NCI-H460 (cell line): ENCODE measurements at places on chromosomes 1 and 21. TPM values are rescaled to one million over a fixed set of nuclear protein-coding genes. Genes with fewer than 3 reads are reported as not detected.

- DNase-seq = no peak
Observed at GRCh38 chr1:9780554-9781110, 43.1 kb downstream of the CLSTN1 start.

- DNase-seq = no peak
Observed at GRCh38 chr1:219310181-219310728, 136.6 kb downstream of the LYPLAL1 start.

The LCE2B gene
- total RNA-seq = not detected in 2 replicates

The SELP gene
- not detected in 2 replicates for total RNA-seq

The HFM1 gene
- 2.3 and 2.7 TPM in 2 replicates for total RNA-seq

The DYRK3 gene
- total RNA-seq = 14.1 and 15.5 TPM in 2 replicates

The DPT gene
- not detected in 2 replicates for total RNA-seq

DNA sequence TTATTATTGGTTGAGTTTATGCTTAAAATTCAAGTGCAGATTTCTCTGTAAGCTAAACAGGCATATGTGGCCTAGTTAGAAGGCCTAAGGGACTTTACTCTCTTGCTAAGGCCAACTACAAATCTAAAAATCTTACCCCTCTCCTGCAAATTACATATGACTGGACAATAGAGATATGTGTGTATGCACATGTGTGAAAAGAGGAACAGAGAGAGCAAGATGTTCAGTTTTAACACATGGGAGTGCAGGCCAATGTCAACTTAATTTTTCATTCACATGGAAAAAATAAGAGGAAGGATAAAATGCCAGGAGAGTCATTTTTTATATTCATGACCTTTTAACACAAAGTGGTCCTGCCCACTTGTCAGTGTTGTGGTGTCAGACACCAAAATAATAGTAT, 8.5 kb downstream of the OR10K2 start:
- no peak for DNase-seq

The TSPEAR gene
- 0.02 TPM in 1 of 2 replicates, not detected in the other for total RNA-seq

DNA sequence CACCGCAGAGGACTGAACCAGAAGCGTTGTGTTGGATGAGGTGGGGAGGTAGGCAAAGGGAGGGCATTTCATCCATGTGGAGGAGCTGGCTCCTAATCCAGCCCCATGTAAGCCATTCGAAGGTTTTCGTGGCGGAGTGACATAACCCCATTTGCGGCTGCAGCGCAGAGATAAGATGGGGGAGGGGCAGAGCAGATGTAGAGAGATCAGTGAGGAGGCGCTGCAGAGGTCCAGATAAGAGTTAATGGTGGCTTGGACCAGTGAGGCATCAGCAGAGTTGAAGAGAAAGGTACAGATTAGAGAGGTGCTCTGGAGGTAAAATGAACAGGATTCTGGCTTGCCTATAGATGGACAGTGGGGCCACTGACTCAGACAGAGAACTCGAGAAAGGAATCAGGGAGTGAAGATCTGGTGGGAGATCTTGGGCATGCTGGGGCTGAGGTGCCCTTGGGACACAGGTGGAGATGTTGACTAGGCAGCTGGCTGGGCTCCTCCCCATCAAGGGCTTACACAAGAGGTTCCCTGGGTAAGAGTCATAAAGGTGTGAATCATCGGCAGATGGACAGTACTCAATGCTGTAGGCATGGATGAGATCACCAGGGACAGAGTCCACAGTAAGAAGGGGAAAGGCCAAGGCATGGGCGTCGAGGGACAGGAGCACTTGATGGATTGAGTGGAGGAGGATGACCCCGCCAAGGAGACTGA, 7.8 kb upstream of the PTPRF start:
- DNase-seq = peak; percentile 40

DNA sequence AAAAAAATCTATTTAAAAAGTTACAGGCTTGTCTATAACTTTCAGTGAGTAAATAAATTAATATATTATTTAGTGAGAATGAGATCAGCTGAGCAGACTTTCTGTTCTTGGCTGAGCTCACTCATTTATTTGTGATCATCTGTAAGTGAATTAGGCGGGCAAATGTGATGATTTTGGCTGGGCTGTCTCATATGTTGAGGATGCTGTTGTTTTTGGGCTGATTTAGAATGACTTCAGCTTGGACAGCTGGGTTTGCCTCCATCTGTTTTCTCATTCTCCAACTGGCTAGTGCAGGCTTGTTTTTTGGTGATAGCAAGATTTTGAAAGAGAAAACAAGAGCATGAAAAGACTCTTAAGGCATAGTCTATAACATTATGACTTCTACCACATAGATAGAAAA, 475.8 kb upstream of the OLFM3 start:
- DNase-seq = no peak

GRCh38 chr1:82564333-82564732, 763.6 kb downstream of the ADGRL2 start:
- DNase-seq = no peak

GRCh38 chr1:246602194-246602593, 35.9 kb downstream of the CNST start:
- DNase-seq = no peak

GRCh38 chr1:162541619-162542141, 19.8 kb upstream of the UAP1 start:
- no peak for DNase-seq

GRCh38 chr1:222347627-222348026, 200.3 kb downstream of the HHIPL2 start:
- no peak for DNase-seq

DNA sequence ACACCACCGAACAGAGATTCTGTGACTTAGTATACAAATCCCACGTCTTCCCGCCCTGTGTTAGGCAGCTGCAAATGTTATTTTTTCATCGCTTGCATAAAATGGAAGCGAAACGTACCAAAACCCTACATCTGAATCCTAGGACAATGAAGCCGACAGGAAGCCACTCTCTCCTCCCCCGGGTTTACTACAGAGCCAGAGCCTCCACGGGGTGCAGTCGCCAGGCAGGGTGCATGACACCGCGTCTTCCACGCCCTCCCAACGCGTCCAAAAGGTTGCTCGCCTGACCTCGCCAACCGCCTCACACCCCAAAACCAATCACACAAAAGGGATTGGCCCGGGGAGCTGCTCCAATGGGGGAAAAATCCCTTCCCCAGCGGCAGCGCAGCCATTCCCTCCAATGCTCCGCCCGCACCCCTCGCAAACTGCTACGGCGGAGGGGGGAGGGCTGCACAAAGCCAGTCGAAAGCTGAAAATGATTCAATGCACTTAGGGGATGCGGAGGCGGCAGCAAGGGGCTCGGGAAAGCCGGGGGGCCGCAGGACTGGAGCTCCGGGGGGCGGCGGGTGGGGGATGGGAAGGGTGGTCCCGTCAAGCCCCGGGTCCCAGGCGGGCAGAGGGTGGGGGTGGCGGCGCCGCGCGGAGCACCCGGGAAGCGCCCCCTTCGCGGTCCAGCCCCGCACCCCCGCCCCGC, 701 bp downstream of the CEP170 start:
- DNase-seq = peak; percentile 40

The TFF2 gene
- total RNA-seq = not detected in 2 replicates

GRCh38 chr1:76793594-76793993, 73.7 kb upstream of the ST6GALNAC5 start:
- no peak for DNase-seq

The CXADR gene
- 22.6 and 25.8 TPM in 2 replicates for total RNA-seq

The FCRL5 gene
- not detected in 2 replicates for total RNA-seq

DNA sequence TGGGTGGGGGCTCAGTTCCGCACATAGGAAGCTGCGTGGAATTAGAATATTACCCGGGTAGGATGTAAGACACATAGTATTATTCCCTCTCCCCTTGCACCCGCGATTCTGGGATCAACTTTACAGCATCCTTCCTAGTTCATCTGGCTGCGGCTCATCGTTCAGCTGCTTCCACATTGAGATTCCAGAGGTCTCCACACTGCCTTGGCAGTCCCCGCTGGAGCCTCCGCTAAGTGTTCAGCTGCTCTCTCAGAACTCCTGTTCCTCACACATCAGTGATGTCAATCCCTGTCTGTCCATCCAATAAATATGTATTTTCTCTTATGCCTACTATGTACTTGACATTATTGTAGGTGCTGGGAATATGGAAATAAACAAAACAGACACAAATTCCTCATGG, 135.6 kb upstream of the SYT6 start:
- DNase-seq = no peak

The MIS18A gene
- 7.3 and 10.7 TPM in 2 replicates for total RNA-seq

The PAPPA2 gene
- total RNA-seq = 28.5 and 30.1 TPM in 2 replicates

The AVPR1B gene
- total RNA-seq = not detected in 2 replicates

- DNase-seq = no peak
Observed at GRCh38 chr1:214124281-214124805, 136.6 kb downstream of the PROX1 start.

The WDR3 gene
- 27.9 and 28.4 TPM in 2 replicates for total RNA-seq

GRCh38 chr1:87644579-87645190, 316.0 kb downstream of the LMO4 start:
- DNase-seq = no peak

The EPS8L3 gene
- total RNA-seq = 0.15 TPM in 1 of 2 replicates, not detected in the other

The SYDE2 gene
- total RNA-seq = 5.2 and 5.5 TPM in 2 replicates

The PTPN14 gene
- total RNA-seq = 58.3 and 59.1 TPM in 2 replicates

DNA sequence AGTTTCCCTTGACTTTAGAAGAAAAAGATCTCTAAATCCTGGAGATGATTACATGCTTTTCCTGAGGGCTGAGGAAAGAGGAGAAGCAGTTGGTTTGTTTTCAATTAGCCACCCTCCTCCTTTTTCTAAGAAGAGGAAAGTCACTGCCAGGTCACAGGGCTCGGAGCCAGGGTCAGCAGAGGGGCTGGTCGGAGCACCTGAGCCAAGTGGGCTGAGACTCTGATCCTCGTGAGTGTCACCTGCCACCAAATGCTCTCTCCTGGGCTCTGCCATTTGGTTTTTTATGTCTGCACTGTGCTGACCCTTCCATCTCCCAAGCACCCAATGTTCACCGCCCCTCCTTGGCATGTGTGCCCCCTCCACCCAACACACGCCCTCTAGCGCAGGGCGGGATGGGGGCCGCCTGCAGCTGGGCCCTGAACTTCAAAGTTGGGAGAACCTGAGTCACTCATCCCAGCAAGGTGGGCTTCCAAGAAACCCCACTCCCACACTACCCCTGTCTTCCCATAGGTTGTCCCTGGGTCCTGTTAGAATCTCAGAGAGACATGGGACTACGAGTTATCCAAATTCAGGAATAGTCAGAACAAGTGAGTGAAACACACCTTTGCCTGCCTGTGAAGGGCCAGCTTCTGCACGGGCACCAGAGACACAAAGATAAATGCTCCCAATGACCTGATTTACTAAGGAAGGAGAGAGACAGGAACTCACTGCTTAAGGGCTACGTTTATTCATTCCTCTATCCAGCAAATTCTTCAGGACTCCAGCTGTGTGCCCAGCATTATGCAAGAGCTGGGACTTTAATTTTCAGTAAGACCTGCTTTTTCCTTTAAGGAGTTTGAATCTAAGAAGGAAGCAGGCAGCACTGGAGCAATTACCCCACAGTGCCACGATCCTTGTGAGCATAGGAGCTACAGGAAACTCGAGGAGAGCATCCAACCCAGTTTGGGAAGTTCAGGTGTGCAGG, 127.5 kb downstream of the RHOU start:
- no peak for DNase-seq

- DNase-seq = peak; percentile 62
Observed at GRCh38 chr21:26795866-26796329, 49.3 kb downstream of the ADAMTS1 start.

- DNase-seq = no peak
Observed at GRCh38 chr1:35444519-35444774, 112.8 kb downstream of the KIAA0319L start.

DNA sequence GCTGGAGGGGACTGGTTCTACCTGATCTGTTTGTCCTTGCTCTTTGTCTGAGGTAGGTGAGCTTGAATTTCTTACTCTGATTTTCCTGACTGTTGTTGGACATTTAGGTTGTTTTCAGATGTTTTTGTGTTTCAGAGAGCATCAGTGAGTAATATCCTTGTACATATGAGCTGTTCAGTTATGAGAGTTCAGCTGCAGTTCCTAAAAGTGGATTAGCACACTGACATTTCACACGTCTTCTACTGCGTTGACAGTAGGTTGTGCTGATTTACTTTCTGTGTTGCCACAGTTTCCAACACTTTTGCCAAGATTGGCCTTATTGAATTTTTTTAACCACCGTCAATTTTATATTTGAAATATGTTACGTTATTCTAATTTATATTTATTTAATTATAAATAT, 27.7 kb downstream of the CXADR start:
- DNase-seq = no peak

- no peak for DNase-seq
Observed at GRCh38 chr1:108590441-108590840, 30.5 kb downstream of the EEIG2 start.

The SMPDL3B gene
- total RNA-seq = 0.94 and 0.98 TPM in 2 replicates

- no peak for DNase-seq
Observed at GRCh38 chr1:86701731-86702130, 2.6 kb upstream of the SH3GLB1 start.

The IGSF5 gene
- not detected in 2 replicates for total RNA-seq

DNA sequence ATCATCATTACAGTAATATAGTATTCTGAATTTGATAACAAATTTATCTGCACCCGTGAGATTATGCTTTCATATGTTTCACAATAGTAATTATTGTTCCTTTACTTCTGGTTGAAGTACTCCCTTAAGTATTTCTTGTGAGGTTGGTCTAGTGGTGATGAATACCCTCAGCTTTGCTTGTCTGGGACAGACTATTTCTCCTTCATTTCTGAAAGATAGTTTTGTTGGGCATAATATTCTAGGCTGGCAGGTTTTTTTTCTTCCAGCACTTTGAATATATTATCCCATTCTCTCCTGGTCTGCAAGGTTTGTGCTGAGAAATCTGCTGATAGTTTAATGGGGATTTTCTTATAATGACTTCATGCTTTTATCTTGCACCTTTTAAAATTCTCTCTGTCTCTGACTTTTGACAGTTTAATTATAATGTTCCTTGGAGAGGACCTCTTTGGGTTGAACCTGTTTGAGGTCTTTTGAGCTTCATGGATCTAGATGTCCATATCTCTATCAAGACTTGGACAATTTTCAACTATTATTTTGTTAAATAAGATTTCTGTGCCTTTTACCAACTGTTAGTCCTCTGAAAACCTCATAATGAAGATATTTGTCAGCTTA, 371.5 kb upstream of the VAMP3 start:
- DNase-seq = no peak

The TFAP2E gene
- 0.40 TPM in 1 of 2 replicates, not detected in the other for total RNA-seq

- no peak for DNase-seq
Observed at GRCh38 chr1:201893431-201893830, 4.7 kb downstream of the SHISA4 start.

DNA sequence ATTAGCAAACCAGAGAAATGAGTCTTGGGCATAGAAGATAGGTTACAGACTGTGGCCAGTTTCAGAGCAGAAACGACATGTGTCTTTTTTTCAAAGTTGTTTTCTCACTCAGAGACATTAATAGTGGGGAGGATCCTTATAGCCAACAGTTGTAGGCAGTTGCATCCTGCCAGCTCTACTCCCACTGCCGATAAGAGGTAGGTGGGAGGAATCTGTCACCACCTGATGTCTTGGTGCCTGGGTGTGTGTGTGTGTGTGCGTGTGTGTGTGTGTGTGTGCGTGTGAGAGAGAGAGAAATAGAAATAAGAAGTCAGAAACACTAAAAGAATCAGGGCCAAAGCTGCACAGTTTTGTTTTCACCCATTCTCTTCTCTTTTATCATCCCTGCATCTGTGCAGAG, 219.5 kb downstream of the ZP4 start:
- no peak for DNase-seq
